Activated CD4-positive, alpha-beta T cell treated with anti-CD3 and anti-CD28 coated beads for 4 hours (primary cell): ENCODE measurements at places on chromosomes 13 and 19.

- no peak for DNase-seq
Observed at GRCh38 chr13:74625541-74625940, 491.3 kb upstream of the KLF12 start.

DNA sequence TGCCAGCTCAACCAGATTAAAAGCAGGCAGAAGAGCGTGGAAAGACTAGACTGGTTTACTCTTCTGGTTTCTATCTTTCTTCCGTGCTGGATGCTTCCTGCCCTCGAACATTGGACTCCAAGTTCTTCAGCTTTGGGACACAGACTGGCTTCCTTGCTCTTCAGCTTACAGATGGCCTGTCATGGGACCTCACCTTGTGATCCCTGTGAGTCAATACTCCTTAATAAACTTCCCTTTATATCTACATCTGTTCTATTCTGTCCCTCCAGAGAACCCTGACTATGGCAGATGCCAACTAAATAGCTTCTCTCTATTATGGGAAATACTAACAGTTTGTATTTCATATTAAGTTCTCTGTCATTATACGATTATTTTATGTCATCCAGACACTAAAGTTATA, 609.1 kb downstream of the LMO7 start:
- no peak for DNase-seq

DNA sequence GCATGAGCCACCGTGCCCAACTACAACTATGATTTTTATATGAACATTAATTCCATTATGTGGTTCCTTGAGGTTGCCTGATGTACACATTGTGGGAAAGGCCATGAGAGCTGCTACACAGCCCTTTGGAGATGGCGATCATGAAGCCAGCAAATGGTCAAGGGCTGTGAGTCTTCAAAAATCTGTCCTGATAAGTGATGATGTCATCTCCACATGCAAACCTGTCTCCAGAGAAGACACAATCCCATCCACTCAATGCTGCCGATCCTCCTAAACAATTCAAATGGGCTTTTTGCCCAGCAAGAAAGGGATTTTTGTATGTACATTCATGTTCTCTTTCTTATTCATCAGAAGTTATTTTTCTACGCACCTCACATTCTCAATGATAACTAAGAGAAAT, 17.6 kb downstream of the SIGLEC7 start:
- no peak for DNase-seq

DNA sequence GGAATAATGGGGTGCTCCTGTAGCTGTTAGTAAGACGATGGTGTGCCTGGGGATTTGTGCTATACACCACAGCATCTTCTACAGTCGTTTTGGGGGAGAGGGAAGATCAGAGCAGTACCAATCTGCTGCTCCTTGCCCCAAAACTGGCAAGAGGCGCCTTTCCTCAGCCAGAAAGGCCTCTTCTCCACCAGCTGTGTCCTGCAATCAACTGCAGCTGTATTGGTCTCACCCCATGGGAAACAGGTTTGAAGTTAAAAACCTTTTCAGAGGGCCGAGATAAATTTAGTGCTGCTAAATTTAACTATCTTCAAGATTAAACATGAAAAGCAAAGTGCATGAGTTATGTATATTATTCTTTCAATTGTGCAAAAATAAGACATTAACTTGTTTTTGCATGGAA, 1.2 kb upstream of the RNASEH2B start:
- DNase-seq: no peak

GRCh38 chr13:98963917-98964316, 13.9 kb downstream of the DOCK9 start:
- no peak for DNase-seq

DNA sequence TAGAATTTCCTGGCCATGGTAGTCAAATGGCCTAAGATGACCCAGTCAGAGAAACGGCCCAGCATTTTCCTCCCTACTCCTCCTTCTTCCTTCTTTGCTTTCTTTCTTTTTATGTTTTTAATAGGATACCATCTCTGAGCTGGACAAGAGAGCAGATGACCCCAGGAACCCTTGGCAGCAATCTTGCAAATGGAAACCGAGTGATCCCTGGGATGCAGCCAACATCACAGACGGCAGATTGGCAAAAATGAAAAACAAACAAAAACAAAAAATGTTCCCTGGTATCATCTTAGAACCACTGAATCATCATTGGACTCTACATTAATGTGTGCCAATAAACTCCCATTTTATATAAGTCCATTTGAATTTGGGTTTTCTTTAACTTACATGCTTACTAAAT, 424.4 kb downstream of the FGF14 start:
- no peak for DNase-seq

DNA sequence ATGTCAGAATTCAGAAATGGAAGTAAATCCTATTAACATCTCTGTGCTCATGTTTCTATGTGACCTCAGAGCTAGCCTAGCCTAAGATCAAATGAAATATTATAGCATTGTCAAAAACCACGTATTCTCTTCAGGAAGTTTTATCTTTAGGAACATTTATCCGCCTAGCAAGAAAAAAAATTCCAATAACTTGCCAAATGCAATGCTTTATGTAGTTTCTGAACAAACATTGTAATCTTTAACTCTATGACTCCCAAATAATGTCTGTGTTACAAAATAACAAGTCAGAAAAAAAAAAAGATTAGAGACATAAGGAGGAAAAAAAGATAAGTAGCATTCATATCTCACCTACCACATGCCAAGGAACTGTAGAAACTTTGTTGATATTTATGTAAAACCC, 18.4 kb upstream of the IPO5 start:
- DNase-seq: no peak

DNA sequence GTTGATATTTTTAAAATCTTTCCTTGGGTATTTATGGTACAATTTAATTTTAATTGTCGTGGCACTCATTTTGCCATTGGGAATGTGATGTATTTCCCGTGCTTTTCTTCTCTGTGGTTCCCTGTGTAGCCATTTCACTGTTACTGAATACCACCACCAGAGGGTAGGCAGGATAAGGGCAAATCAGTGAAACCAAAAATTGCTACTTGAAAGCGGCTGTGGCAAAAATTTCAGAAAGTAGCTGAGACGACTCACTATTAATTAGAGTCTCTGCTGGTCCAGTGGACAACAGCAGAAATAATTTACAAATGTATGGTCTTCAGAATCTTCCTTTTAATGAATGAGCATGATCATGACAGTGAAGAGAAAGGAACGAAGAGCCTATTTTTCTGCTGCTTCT, 34.4 kb upstream of the MIR17HG start:
- DNase-seq: peak; percentile 16

- no peak for DNase-seq
Observed at GRCh38 chr13:78520425-78520824, 82.9 kb downstream of the POU4F1 start.

GRCh38 chr13:114080739-114081561, 51.5 kb downstream of the RASA3 start:
- no peak for DNase-seq

DNA sequence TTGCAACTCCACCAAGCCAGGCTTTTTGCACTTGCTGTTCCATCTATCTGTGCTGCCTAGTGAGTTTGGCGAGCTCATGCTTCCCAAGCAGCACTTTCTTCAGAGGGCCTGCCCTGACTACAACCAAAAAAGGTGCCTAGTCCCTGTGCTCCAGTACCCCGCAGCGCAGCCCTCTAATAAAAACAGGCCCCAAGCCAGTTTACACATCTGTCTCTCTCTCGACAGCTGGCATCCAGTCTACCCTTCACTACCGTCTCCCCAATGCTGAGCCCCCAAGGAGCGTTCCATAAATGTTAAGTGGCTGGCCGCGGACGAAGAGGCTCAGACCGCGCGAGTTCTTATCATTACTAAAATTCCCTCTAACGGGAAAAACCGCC, 512 bp downstream of the MED4 start:
- DNase-seq: peak; percentile 3

DNA sequence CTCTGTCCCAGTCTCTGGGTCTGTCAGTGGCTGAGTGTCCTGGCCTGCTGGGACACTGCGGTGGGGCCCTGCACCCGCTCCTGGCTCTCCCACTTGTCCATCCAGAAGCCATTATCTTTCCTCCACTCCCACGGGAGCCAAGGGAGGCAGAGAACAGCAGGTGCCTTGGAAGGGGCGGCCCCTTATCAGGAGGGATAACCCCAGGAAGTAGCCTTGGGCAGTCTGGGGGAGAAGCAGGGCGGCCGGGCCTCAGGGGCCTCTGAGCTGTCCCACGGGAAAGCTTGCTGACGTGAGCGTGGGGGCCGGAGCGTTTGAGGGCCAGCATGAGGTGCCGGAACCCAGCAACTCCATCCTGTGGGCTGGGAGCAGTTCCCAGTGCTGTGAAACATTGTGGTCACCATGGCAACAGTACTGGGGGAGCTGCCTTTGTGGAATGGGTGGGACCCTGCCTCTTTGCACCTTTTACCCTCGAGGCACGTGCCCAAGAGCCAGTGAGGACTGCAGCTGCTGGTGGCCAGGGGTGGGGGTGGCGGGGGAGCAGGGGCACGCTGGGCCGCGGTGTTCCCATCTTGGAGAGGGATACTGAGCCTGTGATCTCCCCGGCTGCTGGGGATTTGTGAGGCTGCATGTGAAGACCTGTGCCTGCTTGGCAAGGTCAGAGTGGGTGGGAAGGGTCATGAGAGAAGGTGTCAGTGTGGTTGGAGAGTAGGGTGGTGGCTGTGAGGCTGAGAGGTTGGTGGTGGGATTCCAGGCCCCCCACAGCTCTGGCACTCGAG, 20.9 kb downstream of the KLHL26 start:
- no peak for DNase-seq

DNA sequence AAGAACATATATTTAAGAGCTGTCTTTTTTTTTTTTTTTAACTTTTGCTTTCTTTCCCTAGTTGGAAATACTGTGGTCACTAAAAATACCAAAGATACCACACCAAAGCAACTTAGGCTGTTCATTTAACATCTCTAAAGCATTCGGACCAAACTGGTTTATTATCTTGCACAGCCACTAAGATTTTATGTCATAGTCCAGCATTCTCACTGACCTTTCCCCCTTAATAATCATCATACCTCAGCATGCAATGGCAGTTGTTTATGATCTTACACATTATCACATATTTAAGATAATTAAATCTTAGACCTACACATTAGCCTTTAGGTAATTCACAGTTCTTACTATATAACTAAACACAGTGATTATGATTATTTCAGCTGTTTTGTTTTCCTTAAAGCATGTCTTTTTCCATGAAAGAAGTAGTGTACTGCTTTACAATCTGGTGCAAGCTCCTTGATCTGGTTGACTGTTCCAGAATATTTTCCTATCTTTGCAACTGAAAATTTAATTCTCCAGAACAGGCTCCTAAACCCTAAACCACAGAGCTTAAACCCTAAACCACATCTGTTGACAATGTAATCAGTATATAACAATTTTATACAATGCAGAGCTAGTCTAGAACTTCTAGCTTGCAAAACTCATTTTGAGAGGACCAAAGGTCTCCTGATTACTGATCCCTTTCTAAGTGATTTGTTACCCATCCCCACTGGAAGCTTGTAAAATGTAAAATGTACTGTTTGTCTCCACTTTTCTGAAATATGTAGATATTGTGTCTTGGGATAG, 74.2 kb downstream of the CDK8 start:
- DNase-seq: no peak

DNA sequence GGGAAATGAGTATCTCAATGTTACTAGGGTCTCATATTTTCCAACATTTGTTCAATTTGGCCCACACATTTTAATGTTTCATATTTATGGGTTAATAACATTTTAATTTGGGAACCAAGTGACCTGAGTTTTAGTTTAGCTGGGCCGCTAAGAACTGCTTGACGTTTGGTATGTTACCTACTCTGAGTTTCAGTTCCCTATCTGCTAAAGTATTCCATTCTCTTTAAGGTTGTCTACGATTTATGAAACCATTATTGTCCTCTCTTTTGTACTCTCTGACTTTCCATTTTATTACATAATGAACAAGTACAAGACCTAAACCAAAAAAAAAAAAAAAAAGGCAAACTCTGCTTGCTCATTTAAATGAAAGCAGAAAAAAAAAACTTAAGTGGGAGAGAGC, 89.9 kb downstream of the FGF14 start:
- no peak for DNase-seq

- no peak for DNase-seq
Observed at GRCh38 chr13:106530980-106531481, 4.4 kb downstream of the EFNB2 start.

DNA sequence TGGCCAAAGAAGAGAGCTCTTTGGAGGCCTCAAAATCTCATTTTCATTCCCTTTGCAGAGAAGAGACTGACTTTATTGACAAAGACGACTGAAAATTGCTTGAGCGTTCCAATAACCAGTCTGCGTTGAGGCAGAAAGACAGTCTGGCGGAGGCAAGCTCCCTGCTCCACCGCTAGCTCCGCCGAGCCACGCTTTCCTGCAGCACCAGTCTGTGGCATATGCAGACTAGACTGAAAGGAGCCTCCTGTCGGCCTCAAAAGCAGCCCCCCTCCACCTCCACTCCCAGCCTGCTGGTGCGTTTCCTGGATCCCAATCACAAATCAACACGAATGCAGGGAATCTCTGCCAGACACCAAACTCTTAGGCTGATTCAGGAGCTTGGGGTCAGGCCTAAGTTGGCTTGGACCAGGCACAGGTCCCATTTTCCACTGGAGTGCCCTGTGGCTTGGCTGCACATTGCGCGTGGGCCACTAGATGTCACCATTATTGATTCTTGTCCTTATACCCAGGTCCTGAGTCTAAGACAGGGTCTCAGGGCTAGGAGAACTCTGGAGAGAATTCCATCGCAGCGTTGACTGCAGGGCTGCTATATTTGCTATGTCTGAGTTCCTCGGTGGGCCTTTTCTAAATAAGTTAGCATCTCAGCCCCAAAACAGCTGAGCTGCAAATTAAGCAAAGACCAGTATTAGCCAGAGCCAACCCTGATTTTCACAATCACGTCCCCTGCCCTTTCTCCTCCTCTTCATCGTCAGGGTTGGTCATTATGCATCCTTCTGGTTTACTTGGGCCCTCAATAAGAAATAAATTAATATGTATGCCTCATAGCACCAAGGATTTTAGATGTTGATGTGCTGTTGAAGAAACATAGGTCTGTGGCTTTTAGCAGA, 5.2 kb upstream of the ZNF507 start:
- peak; percentile 15 for DNase-seq

DNA sequence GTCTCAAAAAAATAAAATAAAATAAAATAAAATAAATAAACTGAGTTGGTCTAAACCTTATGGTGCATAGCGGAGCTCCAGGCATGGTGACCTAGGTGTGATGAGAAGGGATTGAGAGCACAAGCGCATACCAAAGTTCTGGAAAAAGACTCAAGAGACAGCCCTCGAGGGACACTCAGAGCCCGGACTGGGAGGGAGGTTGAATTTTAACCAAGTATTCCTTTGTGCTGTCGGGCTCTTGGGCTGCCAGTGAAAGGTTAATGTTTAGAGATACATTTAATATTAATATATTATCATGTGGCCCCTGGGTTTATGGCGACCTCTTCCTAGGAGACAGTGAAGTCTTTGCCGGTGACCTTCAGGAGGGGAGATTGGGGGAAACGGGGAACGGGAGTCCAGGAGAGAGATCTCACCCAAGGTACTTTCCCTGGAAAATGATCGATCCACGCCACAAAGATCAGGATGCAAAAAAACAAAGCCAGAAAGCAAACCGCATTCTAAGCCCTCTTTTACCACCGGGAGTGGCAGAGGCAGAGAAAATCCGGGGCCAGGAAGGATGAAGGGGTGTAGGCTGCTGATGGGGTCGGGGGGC, 1.6 kb downstream of the FUT6 start:
- no peak for DNase-seq
